ENCODE measurements at places on chromosomes 2 and 18.

DNA sequence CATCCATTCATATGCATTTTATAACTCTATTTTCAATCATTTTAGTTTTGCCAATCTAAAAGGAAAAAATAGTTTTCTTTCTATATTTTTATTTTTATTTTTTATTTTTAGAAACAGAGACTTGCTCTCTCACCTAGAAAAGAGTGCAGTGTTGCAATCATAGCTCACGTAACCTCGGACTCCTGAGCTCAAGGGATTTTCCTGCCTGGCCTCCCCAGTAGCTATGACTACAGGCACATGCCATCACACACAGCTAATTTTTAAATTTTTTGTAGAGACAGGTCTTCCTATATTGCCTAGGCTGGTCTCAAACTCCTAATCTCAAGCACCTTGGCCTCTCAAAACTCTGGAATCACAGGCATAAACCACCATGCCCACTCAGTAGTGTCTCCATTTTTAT, 125.5 kb upstream of the XIRP2 start:
- no peak for DNase-seq

GRCh38 chr2:222915092-222915957, 54.5 kb downstream of the ACSL3 start:
- no peak for DNase-seq

DNA sequence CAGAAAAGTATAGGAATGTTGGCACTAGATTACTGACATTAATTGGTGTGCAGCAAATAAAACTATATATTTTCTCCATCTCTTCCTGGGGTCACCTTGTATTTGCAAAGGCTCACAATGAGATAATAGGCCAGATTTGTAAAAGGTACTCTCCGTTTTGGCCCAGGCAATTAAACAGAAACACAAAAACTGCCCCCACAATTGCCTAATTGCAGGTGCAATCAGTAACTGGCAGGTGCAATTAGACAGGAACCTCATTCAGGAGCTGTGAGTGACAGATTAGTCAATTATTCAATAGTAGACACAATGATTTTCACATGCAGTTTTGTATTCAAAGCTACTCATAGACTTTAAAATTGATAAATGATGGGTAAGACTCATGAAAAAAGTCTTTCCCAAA, 451.4 kb upstream of the ID2 start:
- no peak for DNase-seq

DNA sequence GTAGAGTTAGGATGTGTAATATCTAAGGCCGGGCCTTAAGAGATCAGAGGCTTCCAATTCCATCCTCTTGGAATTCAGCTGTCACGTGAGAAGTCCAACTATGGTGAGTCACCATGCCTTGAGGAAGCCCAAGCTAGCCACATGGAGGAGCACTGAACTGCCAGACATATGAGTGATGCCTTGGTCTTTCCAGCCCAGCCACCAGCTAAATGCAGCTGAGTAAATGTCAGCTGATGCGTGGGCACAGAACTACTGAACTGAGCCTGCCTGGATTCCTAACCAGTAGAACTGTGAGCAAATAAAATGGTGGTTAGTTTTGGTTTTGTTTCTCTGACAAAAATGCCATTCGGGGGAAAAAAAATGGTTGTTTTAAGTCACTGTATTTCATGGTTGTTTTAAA, 153.7 kb upstream of the SERTAD2 start:
- peak; percentile 11 for DNase-seq

GRCh38 chr2:172484706-172485105, 57.3 kb downstream of the ITGA6 start:
- DNase-seq, result no peak

- no peak for DNase-seq
Measured at GRCh38 chr2:220455351-220455990, 828.0 kb downstream of the SLC4A3 start.
